ENCODE measurements at places on chromosomes 12 and 14.

GRCh38 chr14:78316052-78316451 lies 145.9 kb downstream of the NRXN3 start:
- no peak for DNase-seq

- no peak for DNase-seq
These were observed 25.1 kb downstream of the STX2 start for GRCh38 chr12:130813949-130814348.

DNA sequence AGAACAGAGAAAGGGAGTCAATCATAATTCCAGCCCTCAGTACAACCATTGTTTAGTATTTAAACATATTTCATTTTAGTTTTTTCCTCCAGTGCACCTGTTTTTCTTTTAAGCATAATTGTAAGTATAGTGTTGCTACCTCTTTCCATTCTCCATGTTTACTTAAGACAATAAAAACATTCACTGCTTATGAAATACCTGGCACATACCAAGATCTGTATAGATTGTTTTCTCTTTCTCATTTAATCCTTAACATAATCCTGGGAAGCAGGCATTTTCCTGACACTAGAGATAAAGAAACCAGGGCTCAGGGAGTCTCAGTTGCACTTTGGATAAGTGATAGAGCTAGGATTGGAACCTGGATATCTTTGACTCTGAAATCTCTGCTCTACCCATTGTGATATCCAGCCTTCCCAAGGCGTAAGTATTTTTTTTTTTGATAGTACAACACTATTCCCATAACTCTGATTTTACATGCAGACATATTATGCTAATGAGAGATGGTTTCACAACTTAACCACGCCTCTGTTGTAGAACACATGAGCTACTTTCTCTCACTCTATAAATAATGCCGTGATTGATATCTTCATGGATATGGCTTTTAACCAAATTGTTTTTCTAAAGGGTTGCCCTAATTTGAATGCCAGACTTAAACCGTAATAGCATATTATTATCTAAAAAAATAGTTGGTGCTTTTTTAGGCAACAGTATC lies 11.8 kb upstream of the KRT7 start:
- DNase-seq, result no peak

- no peak for DNase-seq
These were observed 17.7 kb downstream of the RIN3 start for GRCh38 chr14:92531106-92531873.

- no peak for DNase-seq
These were observed 497.6 kb downstream of the APAF1 start for GRCh38 chr12:99142651-99143050.

All from stimulated activated CD4-positive, alpha-beta T cell treated with anti-CD3 and anti-CD28 coated beads, Interleukin-15, amount 100 ng/mL, for 1 hour (primary cell).